HCT116 (cell line): ENCODE measurements at places on chromosomes 6 and 20. TPM values are rescaled to one million over a fixed set of nuclear protein-coding genes. Genes with fewer than 3 reads are reported as not detected.

GRCh38 chr20:21559305-21559704 is 45.4 kb upstream of the NKX2-2 start:
- no peaks in the 10 kb centered on the region for H3K36me3 ChIP-seq
- DNase-seq, result no peak
- H3K4me3 ChIP-seq, result no peak overlapping the region
- peaks cover 43% of the 10 kb centered on the region for H3K27me3 ChIP-seq
- no peaks in the 10 kb centered on the region for H3K4me1 ChIP-seq

GRCh38 chr6:134464690-134465411 is 146.9 kb upstream of the SGK1 start:
- no peaks in the 10 kb centered on the region for H3K27me3 ChIP-seq
- no peak overlapping the region for H3K27ac ChIP-seq
- no peaks in the 10 kb centered on the region for H3K36me3 ChIP-seq

The CDKAL1 gene
- 14.9 TPM for total RNA-seq

DNA sequence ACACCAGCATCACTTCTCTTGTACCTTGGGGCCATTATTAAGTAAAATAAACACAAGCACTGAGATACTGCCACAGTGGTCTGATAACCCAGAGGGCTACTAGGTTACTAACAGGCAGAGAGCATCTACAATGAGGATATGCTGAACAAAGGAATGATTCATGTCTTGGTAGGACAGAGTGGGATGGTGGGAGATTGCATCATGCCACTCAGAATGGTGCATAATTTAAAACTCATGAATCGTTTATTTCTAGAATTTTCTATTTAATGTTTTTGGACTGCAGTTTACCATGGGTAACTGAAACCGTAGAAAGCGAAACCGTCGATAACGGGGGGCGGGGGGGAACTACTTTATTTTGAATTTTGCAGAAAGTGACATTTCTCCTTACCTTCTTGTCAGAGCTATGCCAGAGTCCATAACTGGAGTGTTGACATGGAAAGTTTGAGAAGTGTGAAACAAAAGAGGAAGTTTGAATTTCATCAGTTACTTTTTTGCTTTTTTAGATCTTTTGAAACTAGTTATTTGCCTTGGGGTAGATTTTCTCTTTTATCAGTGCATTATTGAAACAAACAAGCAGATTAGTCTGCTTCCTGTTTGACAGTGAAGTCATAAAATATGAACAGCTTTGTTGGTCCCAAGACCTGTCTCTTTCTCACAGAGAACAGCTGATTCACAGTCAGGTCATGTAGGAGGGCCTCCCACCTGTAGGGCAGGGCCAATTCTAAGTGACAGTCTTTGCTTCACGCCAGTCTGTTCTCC is 124.9 kb downstream of the KLHL32 start:
- H3K27ac ChIP-seq, result no peak overlapping the region
- DNase-seq, result no peak
- 0 out of 2 replicates have a peak, but pooled peaks cover 4% of the 10 kb centered on the region for H3K27me3 ChIP-seq
- H3K4me1 ChIP-seq, result no peaks in the 10 kb centered on the region
- no peaks in the 10 kb centered on the region for H3K36me3 ChIP-seq
- no peak overlapping the region for H3K4me3 ChIP-seq

- no peaks in the 10 kb centered on the region for H3K36me3 ChIP-seq
- DNase-seq, result no peak
- H3K27ac ChIP-seq, result peak overlapping the region; percentile 13; the same call in 1 of the 2 replicates
- peaks cover 15% of the 10 kb centered on the region for H3K4me1 ChIP-seq
- no peak overlapping the region for H3K4me3 ChIP-seq
Measured at GRCh38 chr6:6694368-6694780, 105.9 kb downstream of the LY86 start.

DNA sequence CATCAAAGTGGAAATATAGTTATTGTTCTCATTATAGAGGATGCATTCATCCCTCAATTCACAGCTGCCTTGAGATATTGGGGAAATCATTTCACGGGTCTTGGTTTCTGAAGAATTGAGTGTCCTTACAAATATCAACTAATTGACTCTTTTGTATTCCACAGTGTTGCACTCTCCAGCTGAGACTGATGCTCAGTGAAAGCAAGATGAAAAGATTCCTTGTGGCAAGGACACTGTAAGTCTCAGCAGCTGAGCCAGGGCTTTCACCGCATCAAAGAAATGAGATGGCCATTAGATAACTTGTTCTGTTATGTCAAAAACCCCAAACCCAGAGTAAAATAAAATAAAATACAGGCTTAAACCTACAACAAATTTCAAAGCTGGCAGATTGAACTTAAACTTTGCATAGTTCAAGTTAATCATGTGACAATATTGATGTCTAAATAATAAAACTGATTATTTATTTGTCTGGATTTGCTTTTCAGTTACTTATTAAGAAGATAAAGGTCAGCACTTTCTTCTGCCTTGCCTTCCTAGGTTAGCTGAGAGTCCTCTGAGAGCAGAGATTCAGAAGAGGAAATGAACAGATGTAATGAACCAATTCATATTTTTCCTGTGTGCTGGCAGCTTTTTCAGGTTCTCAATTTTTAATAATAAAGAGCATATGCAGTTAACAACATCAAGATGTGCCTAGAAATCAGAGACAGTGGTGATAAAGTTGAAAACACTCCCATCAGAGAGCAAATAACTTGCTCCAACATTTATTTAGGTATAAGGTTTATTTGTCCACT is 82.4 kb upstream of the SMLR1 start:
- H3K36me3 ChIP-seq, result no peaks in the 10 kb centered on the region
- no peak overlapping the region for H3K4me3 ChIP-seq
- H3K27ac ChIP-seq, result no peak overlapping the region
- DNase-seq, result no peak
- no peaks in the 10 kb centered on the region for H3K27me3 ChIP-seq
- no peaks in the 10 kb centered on the region for H3K4me1 ChIP-seq

GRCh38 chr6:74048387-74048786 is 352.4 kb downstream of the CD109 start:
- H3K27ac ChIP-seq, result no peak overlapping the region
- no peaks in the 10 kb centered on the region for H3K27me3 ChIP-seq
- no peak overlapping the region for H3K4me3 ChIP-seq
- no peaks in the 10 kb centered on the region; the same call in 1 of the 2 replicates for H3K4me1 ChIP-seq
- no peaks in the 10 kb centered on the region for H3K36me3 ChIP-seq
- DNase-seq, result no peak

The CALHM4 gene
- total RNA-seq, result not detected
